ENCODE measurements at places on chromosomes 1 and 21.
A peak's percentile ranks its signal among the peaks of the same experiment; 100 is the strongest.

- no peak for DNase-seq
Observed at GRCh38 chr1:112862753-112863426, 93.1 kb downstream of the SLC16A1 start.

DNA sequence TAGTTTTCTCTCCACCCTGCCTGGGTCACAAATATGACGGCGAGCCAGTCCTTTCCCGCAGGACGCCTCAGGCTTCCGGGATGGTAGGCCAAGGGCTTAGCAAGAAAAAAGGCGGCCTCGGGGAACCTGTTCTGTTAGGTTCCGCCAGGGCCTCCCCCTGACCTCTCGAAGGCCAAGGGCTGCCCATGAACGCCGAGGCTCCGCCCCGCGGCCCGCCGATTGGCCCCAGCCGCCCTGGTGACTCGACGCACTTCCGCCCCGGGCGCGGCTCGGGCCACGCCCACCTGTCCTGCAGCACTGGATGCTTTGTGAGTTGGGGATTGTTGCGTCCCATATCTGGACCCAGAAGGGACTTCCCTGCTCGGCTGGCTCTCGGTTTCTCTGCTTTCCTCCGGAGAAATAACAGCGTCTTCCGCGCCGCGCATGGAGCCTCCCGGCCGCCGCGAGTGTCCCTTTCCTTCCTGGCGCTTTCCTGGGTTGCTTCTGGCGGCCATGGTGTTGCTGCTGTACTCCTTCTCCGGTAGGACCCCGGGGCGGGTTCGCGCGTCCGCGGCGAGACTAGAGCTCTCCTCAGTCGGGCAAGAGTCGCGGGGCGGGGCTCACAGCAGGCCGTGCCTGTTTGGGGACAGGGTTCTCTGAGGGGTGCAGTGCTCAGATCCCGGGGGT lies at the start of gene CD46:
TSS of gene CD46 (plus strand) at position 265 of the 666 bp plus-strand sequence. CDS start at position 424, 159 bp downstream.
- peak; percentile 98 for DNase-seq

DNA sequence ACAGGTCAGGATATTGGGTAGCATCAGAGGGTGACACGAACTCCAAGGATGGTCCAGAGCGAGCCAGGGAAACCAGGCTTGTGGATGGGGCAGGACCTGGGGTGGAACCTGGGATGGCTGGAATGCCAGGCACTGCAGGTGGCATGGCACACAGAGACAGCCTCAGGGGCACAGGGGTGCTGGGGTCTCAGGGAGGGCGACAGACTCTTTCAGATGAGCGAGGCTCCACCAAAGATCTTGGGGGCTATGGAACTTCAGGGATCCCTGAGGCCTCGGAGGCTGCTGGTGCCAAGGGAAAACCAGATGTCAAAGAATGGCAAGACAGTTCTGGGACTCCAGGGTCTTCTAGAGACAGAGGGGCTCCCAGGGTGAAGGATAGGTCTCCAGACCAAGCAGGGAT lies 21.4 kb downstream of the IGFN1 start:
- DNase-seq = no peak

DNA sequence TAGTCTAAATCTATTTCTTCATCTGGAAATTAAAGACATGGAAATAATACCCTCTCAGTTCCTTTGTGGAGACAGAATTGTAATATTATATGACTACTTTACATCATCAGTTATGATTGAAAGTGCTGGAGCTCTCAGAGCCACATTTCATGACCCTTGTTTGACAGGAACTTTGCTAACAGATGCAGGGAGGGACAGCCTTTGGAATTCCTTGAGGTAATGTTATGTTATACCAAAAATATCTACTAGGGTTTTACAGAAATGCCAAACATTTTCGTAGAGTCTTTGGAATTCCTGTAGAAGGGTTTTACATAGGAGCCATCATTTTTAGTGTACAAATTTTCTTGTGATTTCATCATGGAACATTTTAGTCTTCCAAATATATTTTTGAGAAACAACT lies 57.4 kb upstream of the ADAMTS5 start:
- DNase-seq = peak; percentile 64

- DNase-seq = peak; percentile 63
Observed at GRCh38 chr1:162055062-162055461, 14.4 kb upstream of the NOS1AP start.

Measured in GM03348 (cell line).